ENCODE measurements at places on chromosomes 6 and 20.

DNA sequence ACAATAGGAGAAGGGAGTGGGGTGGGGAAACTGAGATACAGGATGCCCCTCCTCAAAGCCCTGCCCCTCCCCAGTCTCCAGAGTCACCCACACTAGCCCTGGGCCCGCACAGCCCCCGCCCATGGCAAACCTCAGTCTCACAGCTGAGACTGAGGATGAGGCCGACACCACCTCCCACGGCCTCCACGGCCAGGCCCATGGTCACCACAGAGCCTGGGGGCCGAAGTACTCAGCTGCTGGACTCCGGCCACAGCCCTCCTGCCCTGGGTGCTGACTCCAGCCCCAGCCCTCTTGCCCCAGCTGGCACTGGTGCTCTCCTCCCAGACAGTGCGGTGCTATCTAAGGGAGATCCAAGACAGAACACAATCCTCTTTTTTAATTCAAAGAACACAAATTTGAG, 176.1 kb downstream of the TTLL2 start:
- DNase-seq, result no peak

DNA sequence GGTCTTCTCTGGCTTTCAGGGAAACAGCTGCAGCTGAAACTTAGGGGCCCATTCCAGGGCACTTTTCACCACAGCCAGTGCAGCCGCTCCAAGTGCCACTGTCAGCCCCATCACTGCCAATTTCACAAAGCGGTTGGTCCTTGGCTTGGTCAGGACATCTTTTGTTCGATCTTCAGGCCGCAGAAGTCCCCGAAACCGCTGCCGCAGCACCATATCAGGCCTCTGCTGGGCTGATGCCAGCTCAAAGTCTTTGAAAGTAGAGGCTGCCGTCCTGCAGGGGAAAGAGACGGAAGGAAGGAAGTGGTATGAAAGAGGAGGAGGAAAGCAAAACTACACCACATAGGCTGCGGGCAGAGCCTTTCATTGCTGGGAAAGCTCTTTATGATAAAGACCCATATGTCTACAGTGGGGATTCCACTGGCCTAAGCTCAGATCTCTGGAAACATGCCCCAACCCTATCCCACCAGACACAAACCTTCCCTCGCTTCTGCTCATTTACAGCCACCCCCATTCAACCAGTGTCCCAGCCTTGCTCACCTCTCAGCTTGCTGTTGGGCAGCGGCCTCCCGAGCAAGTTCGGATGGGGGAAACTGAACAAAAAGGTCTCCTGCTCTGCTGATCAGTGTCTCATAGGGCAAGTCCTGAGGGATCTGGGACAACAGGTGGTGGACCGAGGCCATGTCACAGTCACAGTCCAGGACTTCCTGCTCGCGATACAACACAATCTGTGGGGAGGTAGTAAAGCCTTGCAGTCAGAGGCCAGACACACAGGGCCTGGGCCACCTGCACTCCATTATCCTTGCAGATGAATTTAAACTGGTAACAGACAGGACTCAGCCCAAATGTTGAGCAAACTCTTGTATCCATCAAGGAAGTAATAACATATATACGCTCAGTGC, 23.5 kb downstream of the TBC1D20 start:
- no peak for DNase-seq

DNA sequence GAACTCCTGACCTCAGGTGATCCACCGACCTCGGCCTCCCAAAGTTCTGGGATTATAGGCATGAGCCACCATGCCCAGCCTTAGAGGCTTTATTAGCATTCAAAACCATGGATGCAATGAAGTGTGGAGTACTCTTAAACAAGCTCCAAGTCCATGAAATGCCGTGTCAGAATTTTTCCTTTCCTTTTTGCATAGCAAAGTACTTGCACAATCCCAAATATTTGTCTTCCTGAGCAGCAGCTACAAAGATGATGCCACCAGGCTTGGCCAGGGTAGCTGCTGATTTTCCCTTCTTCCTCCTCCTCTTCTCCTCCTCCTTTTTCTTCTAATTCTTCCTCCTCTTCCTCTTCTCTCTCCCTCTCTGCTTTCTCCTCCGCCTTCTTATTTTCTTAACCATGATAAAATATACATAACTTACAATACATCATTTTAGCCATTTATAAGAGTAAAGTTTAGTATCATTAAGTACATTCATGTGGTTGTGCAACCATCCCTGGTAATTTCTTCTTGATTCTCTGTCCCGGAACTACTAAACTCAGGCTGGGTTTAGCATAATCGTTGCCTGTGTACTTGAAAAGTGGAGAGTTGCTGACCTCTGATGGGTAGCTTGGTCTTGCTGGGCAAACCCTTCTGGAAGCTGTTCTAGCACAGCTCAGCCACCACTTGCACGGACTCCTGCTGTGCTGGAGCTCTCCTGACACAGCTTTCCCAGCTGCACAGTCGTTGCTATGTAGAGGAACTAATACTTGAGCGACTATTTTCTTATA, 20.3 kb downstream of the MUCL3 start:
- peak; percentile 20 for DNase-seq

GRCh38 chr6:117531809-117532725, 49.6 kb downstream of the DCBLD1 start:
- DNase-seq, result no peak

All from brain pericyte (primary cell).